NCI-H748 treated with DMSO at 0.1 percent for 48 hours (cell line): ENCODE measurements at places on chromosomes 2 and 18.

DNA sequence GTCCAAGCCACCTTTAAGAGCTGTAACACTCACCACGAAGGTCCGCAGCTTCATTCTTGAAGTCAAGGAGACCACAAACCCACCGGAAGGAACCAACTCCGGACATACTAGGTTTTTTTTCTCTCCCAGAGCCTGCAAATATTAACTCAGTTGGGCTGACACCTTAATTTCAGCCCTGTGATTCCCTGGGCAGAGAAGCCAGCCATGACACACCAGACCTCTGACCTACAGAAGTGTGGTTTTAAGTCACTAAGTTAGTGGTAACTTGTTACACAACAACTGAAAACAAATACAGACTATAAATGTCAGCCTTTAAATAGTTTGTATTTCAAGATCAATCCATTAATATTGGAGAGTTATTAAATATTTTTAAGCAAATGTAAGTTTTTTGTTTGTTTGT, 855.1 kb downstream of the TMEM182 start:
- no peak for DNase-seq

DNA sequence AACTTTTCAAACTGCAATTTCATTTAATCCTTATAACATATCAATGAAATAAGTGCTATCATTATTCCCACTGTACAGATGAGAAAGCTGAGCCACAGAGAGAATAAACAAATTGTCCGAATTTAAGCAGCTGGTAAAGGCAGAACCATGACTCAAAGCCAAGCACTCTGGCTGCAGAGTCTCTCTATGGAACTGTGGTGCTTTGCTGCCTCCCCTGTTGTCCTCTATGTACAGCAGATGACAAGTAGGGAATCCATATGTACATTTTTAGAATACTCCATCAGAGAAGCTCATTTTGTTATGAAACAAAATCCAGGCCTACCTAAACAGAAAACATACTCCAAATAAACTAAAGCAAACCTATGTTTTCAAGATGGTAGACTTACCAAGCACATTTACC, 45.1 kb downstream of the FARSB start:
- DNase-seq = no peak

DNA sequence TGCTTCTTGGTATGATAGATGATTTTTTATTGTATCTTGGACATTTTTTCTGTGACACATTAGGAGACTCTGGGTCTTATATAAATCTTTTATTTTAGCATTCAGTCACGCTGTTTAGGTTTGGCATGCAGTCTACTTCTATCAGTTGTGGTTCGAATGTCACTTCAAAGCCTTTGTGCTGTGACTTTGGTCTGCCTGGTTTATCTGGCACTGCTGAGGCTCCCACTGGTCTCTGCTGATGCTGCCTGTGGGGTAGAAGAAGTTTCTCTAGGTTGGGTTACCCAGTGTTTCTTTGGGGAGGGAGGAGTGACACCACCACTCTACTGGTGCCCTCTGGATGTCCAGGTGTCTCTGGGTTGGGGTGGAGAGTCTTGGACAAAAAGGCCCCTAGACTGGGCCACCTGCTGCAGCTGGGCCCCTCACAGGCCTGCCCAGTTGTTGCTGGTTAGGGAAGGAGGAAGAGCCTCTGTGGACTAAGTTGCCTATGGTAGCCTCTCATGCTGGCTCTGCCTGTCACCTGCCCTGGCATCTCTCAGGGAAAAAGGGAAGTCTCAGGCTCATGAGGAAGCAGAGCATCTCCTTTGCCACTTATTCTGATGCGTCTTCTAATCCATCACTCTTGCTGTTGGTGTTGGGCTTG, 115.4 kb upstream of the HS6ST1 start:
- DNase-seq = no peak

DNA sequence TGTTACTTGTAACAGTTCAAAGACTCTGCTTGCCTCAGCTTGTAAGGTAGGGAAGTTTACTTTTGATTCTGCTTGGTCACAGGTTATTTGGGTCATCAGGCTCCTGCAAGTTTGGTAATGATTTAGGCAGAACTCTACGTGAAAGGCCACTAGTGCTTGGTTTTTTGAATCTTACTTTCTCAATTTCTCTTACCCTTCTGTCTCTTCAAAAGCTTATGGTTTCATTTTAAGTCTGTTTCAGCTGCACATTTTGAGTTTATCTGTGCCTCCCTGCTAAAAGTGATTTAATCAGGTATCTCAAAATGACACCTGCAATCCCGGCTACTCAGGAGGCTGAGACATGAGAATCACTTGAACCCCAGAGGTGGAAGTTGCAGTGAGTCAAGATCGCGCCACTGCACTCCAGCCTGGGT, 26.3 kb upstream of the MOCOS start:
- DNase-seq = no peak

DNA sequence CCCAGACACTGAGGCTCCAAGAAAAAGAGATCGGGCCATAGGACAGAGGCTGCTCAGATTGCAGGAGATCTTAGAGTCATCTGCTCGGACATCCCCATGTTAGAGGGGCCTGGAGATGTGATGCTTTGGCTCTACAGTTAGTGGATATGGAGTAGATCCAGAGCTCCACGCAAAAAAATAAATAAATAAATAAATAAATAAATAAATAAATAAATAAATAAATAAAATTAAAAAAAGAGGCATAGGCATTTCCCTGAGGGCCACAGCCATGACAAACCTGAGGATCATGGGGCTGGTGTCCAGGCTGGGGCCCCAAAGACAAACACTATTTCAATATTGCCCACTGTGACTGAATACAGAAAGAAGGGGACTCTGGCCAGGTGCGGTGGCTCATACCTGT, 85.5 kb downstream of the PLB1 start:
- no peak for DNase-seq

DNA sequence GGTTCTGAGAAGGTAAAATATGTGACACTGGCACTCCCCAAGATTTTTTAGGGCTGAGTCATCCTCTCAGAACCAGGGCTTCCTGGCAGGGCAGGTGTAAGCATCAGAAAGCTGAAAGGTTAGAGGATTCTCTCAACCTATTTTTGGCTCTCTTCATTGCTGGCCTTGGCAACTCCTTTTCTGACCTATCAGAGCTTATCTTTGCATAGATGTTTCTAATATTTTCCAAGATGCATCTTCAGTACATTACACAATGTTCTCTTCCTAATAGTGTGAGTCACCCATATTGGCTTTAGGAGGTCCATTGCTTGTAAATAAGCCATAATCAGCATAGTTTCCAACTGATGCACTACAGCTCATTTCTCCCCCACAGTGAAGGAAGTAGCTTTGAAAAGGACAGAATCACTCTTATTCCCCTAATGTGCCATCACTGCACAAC, 2008.4 kb upstream of the PIK3C3 start:
- DNase-seq = no peak

DNA sequence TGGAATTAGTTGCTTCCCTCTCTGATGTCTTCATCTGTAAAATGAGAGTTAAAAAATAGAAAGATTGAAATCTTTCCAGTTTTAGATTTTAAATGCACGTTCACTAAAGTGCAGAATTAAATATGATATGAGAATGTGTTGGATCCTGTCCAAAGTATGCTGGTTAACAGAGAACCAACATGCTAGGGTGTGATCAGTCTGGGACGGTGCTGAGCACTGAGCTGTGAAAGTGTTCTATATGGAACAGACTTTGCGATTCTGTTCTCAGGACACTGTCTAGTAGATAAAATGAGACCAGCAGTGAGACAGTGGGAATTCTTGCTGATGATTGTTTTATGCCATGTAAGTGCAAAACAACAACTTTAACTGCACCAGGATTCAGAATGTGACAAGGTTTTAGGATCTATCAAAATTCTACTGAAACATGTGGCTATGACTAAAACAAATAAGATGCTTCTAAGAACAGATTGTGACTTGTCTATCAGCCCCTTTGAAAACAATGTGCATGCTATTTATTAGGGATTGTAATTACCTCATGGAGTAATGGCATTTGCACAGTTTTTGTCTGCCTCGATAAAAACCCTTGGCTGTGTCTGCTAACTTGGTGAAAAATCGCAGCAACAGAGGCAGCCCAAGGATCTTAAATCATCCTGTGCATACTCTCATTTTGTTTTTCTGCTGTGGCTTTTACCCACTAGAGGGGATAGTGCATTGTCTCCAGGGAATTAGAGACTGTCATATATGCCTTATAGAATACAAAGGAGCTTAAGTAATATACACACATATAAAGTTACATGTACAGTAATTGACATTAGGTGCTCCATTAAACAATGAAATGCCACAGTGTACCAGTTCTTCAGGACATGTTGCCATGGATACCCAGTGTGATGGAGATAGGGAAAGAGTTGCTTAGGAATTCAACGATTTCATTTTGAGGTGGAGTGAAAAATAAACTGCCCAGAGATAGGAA, 55.1 kb downstream of the MAP3K20 start:
- peak; percentile 35 for DNase-seq

GRCh38 chr2:25981596-25982272, 563 bp downstream of the KIF3C start:
- DNase-seq = no peak

DNA sequence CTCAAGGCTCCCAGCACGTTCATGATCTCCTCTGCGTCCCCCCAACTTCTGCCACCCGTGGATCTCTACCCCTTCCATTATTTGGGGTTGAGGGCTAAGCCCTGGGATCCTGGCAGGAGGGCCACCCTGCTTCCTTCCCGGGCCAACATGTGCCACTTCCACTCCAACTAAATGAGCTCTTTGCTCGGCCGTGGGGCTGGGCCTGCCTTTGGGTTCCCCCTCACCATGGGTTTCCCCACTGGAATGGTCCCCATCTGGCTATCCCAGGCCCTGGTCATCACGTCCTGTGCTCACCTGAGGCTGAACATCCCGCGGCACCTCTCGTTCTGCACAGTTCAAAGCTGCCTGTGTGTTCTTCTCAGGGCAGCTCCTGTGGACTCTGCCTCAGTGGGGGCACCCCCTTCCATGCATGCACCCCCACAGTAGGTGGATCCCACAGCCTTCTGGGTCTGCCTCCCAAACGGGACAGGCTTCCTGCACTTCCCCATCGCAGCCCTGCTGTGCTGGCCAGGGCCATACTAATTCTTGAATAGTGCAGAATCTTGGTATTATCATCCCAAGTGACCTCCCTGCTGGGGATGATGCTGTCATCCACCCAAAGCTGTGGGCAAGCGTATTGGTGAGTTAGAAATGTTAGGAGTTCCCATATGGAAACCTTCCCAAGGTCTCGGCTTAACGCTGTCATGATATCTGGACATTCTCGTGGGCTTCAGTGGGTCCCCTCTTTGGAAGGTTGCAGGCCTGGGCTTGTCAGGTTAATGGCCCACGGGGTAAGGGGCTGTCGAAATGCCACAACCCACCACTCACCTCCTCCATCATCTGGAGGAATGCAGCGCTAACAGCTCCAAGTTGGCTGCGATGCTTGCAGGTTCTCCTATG, 150.5 kb upstream of the TWIST2 start:
- DNase-seq = no peak

- DNase-seq = peak; percentile 94
Observed at GRCh38 chr2:191013932-191014652, at the start of gene STAT1. Gene STAT1 (minus strand): TSS chr2:191014171. CDS start chr2:191010003, 4,168 bp downstream.

DNA sequence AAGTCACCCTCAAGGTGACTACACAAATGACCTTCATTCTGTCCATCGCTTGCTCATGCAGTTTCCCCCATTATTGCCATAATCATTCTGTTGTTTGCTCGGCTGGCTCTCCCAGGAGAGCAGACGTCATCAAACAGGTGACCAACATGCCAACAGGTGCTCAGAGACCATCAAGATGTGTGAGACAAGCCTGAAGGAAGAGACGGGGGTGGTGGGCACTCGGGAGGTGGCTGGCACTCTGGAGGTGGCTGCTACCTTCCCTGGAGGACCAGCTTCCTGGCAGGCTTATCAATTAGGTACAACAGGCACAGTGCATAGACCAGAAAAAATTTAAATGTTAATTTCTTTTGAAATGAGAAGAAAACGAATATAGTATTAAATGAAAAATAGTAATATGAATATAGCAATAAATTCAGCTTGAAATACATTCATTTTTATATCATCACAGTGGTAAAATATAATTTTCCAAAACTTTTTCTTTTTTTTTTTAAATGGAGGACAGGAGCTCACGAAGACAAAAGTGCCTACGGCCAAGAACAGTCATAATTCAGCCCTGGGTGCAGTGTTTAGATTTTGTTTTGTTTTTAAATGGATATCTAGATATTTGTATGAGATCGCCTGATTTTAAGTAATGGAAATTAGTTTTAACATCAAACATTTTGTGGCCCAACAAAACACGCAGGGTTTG, 16.9 kb upstream of the HAAO start:
- DNase-seq = peak; percentile 20

DNA sequence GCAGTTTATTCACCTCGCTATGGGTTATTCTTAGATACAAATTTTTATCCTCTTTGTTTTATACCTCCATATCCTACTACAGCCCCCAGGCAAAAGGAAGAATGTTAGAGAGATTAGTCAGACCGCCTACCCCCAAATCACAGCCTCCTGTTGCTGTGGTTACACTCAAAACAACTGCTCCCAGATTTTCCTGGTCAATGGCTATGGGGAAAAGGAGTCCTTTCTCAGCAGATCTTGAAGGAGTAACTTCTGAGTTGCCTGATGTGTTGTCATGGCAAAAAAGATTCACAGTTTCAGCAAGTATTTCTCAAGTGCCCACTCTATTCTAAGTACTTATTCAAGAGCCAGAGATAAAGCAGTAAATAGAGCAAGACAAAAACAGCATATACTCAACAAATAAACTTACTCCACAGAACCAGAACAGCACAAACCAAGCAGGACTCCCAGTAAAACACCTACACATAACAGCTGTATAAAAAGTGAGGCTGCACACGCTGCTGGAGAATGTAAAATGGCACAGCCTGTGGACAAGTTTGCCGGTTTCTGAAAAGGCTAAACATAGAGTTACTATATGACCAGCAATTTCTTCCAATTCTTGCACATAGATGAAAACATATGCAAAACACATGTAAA, 104.8 kb downstream of the NOL10 start:
- no peak for DNase-seq

- DNase-seq = peak; percentile 37
Observed at GRCh38 chr2:37982147-37982582, 57.1 kb downstream of the RMDN2 start.

DNA sequence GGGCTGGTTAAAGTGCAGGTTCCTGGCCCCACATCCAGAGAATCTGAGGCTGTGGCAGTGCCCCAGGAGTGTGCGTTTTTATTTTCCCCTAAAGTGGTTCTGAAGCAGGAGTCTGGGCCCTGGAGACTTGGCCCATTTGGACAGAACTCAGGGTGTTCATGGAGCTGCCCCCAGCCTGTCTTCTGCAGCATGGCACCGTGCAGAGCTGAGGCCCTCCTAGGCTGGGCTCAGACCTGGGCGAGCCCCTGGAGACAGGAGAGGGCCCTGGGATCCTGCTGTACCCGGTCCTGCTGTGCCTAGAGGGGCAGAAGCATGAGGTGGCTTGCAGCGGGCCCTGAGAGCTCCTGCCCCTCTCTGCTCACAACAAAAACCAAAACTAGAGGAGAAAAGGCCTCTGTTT, 58.8 kb upstream of the B3GNT7 start:
- no peak for DNase-seq

GRCh38 chr18:703213-703967, 9.0 kb downstream of the ENOSF1 start:
- no peak for DNase-seq

- DNase-seq = no peak
Observed at GRCh38 chr18:51168960-51169662, 28.4 kb downstream of the MEX3C start.

GRCh38 chr18:1976484-1976883, 594.8 kb downstream of the METTL4 start:
- DNase-seq = no peak
